ENCODE measurements at places on chromosomes 6 and 20.
A peak's percentile ranks its signal among the peaks of the same experiment; 100 is the strongest.

- DNase-seq = peak; percentile 22
Observed at GRCh38 chr6:148746363-148747144, at the start of gene UST. TSS of gene UST (plus strand) at chr6:148747030. CDS start at chr6:148747431, 401 bp downstream.

- DNase-seq = no peak
Observed at GRCh38 chr20:33916768-33917167, 76.9 kb upstream of the RALY start.

DNA sequence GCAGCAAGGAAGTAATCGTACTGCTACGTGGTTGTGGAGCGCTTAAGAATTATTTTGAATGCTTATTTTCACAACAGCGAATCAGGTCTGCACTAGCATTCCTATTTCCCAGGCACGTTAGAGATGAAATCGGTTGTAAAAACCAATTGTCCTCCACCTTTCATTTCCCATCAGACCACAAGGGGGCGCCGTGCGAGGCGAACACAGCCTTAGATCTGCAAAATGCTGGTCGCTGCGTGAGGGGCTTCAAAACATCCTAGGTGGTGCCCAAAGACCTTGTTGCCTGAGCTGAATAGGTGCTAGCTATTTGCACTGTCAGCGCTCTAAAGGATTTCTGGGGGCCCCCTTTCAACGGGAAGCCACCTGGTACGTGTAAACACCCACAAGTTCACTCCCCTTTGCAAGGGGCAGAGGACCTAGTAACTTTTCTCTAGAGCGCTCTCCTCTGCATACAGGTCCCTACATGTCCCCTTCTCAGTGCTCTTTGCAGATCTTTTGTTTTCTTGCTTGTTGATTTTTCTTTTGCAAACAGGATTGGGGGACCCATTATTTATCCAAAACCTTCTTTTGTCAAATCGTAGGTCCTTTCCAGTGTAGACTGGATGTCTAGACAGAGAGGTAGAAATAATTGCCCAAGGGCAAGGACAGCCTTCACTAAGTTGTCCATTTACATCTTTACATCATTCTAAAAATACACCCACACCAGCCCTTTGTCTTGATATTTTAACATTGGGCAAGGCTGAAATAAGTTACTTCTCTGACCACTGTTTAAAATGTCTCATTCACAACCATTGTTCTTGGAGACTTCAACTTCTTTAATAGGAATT lies 59.8 kb downstream of the NEDD9 start:
- no peak for DNase-seq

GRCh38 chr6:72699159-72699558 lies 77.3 kb downstream of the KCNQ5 start:
- DNase-seq = no peak

- no peak for DNase-seq
Observed at GRCh38 chr6:49468042-49468441, 4.9 kb downstream of the CENPQ start.

DNA sequence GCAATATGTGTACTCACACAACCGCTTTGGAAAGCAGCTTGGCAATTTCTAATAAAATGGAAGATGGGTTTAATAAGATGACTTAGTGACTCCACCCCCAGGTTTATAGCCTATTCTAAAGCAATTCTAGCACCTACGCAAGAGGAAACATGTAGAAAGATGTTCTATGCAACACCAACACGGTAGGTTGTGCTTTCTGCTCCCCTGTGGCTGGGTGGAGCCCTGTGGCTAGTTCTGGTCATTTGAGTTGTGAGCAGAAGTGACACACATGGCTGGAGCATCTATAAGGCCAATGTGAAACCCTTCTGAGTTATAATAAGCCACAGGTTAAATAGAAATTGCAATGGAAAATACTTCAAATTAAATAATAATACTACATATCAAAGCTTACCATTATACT lies 310.7 kb downstream of the CD83 start:
- no peak for DNase-seq

DNA sequence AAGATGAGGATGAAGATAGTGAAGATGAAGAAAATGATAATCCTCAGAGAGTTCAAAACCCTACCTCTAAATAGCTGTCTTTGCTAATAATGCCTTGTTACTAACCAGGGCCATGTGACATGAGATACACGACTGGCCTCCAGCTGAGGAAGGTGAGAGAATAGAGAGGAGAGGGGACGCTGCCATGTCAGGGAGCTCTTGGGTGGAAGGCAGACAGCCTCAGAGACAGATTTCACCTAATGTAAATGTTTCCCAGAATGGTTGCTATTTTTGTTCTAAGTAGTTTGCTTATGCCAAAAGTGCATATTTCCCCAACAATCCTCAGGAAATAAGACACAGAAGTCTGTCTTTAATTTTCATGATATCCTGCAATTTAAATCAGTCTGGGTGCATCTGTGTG lies 138.4 kb downstream of the ELOVL4 start:
- no peak for DNase-seq

- no peak for DNase-seq
Observed at GRCh38 chr20:59145247-59145923, 18.2 kb upstream of the ZNF831 start.

- DNase-seq = no peak
Observed at GRCh38 chr20:60516442-60516841, 558.2 kb downstream of the CDH26 start.

GRCh38 chr6:16511723-16512489 lies 249.4 kb downstream of the ATXN1 start:
- no peak for DNase-seq

- no peak for DNase-seq
Observed at GRCh38 chr20:47667531-47668312, 117.6 kb downstream of the SULF2 start.

DNA sequence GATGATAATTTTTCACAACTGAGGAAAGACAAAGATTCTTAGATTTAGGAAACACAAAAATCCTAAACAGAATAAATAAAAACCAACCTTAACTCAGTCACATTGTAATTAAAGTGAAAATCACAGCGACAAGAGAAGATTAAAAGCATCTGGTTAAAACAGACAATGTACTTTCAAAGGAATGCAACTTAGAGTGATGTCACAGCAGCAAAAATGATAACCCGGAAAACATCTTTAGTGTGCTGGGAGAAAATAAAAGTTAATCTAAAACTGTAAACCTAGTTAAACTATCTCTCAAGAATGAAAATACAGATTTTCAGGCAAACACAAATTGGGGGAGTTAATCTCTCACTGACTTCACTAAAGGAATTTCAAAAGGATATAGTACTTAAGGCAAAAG lies 76.8 kb upstream of the OGFRL1 start:
- DNase-seq = no peak

DNA sequence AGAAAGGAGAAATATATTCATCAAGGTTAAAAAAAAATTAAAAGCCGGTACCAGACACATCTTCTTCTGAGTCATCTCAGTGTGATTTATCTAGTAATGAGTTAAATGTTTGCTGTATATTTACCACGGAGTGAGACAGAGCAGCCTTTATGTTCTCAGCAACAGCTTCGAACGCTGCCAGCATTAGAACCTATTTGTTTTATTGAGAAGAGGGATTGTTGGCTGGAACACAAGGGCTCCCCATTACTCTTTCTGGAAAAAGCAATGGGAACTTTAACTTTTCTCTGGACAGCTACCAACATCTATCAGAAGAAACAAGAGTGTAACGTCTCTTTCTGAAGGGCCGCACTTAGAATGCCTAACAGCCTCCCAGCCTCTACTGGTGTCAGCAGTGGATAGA lies 105.3 kb upstream of the TAB2 start:
- DNase-seq = no peak

DNA sequence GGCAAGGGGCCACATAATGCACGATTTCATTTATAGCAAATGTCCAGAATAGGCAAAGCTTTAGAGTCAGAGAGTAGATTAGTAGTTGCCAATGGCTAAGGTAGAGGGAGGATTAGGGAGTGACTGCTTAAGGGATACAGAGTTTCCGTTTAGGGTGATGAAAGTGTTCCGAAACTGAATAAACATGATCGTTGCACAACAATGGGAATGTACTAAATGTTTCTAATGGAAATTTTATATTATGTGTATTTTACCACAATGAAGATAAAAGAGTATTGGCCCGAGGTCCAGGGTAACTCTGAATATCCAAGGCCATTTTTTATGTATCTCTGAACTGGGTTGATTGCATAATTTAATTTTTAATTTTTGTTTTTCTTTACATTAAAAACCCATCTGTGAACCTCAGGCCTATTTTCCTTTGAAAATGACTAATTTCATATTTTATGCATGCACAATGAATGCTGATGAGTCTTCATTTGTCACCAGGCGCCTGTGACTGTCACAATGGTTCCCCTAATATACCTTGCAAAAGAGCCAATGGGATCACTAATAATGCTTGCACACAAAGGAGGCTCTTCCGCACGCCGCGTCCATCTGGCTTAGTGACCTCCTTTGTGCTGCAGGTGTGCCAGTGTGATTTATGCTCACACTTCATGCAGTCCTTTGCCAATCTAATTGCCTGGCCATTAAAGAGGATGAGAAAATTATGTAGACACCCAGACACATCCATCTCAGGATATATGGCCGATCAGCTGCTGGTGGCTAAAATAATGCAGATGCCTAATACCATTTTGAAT lies 612.5 kb downstream of the CDH26 start:
- no peak for DNase-seq

DNA sequence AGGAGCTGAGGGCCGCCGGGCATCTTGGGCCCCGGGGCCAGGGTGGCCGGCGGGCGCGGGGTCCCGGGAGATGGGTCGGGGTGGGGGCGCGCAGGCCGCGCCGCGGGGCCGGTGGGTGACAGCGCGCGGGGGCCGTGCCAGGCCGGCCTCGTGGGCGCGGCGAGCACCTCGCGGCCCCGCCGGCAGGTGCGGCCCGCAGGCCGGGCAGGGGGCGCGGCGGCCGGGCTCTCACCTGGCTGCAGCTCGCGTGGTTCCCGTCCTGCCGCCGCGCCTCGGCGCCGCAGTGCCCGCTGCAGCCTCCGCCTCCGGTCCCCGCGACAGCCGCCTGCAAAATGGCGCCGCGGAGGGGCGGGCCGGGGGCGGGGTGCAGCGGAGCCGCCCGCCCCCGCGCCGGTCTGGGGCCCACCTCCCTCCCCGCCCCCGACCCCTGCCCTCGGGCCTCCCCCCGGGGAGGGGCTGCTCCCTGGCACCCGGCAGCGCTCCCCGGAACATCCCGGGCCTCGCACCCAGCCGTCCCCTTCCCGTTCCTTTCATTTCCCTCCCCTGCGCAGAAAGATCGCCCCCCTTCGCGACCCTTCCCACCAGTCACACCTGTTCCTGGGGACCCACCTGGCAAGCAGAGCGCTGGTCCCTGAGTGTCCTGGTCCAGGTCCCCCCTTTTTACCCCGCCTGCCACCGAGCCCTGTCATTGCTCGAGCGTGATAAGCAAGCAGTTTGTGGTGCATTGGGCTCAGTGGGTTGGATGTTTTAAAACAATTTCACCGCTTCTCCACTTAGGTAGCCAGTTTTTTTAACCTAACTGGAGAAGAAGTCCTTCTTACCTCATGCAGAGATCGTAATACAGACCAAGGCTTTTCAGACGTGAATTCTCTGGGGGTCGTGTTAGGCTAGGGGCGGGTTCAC lies at the start of gene SLC23A2:
Gene SLC23A2 (minus strand): TSS at position 337 of the 903 bp plus-strand sequence. CDS start 68,948 bp downstream, outside the sequence.
- DNase-seq = peak; percentile 46

GRCh38 chr6:1395506-1395905 lies 6.1 kb downstream of the FOXF2 start:
- DNase-seq = no peak

- no peak for DNase-seq
Observed at GRCh38 chr6:16222826-16223225, 15.6 kb upstream of the GMPR start.

DNA sequence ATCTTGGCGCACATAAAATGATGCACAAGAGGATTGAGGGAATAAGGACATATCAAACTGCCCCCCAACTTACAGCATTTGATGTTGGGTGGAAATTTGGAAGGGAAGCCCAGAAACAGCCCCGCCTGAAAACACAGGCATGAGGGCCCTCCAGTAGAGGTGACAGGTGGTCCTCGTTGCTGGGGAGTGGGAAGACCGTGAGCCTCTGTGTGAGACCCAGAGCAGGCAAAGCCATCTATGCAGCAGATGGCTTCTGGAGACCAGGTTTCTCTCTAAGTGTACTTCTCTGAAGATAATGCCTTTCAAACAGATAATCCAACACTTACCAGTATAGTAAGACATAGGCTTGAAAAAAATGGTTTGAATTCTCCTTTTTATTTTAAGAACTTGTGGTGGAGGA lies 132.2 kb upstream of the INSM1 start:
- no peak for DNase-seq

DNA sequence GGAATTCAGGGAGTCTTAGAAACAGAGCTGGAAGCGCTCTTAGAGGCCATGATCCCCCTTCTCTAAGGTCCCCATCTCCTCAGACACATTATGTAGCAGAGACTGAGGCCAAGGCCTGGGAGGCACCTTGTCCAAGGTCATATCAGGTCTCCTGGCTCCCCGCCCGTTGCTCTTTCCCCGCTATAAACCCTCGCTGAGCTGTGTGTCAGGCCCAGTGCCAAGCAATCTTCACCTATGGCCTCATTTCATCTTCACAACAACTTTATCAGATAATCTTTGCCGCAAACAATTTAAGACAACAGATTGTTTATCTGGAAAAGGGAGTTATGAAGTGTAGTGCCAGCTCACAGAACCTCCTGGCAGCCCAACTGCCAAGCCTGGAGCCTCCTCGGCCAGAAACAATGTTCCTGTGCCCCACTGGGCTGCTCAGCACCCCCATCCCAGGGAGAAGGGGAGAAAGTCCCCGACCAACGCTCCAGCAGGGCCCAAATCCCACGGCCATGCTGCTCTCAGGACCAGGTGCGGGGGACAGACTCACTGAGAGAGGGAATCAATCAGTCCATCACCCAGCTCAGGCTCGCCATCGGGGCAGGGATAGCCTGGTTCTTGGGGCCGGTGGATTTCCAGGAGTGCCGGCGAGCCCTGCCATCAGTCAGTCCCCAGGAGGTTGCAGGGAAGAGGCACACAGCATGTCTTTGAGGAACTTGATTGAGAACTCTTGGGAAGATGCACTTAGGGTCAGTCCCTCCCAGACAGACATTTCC lies 16.9 kb upstream of the FANCE start:
- DNase-seq = no peak

GRCh38 chr20:35653893-35654292 lies 10.8 kb downstream of the CPNE1 start:
- DNase-seq = no peak

DNA sequence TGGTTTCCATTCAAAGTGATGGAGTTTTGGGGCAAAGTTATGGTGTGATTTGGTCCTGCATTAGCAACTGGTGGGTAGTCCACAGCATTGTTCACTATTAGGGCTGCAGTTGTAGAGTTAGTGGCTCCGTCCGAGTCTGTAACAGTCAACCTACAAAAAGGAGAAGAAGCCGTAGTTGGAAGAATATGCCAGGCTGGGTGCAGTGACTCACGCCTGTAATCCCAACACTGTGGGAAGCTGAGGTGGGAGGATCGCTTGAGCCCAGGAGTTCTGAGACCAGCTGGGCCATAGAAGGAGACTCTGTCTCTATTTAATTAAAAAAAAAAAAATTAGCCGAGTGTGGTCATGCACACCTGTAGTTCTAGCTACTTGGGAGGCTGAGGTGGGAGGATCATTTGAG lies 69.5 kb downstream of the KIAA0319 start:
- DNase-seq = no peak

Measured in NCI-H510A (cell line).